ENCODE measurements at places on chromosomes 6 and 20. TPM values are rescaled to one million over a fixed set of nuclear protein-coding genes. Genes with fewer than 3 reads are reported as not detected.

The CCN6 gene
- total RNA-seq: not detected

The TUBB1 gene
- total RNA-seq: not detected

The HLA-DPB1 gene
- 2.7 TPM for total RNA-seq

DNA sequence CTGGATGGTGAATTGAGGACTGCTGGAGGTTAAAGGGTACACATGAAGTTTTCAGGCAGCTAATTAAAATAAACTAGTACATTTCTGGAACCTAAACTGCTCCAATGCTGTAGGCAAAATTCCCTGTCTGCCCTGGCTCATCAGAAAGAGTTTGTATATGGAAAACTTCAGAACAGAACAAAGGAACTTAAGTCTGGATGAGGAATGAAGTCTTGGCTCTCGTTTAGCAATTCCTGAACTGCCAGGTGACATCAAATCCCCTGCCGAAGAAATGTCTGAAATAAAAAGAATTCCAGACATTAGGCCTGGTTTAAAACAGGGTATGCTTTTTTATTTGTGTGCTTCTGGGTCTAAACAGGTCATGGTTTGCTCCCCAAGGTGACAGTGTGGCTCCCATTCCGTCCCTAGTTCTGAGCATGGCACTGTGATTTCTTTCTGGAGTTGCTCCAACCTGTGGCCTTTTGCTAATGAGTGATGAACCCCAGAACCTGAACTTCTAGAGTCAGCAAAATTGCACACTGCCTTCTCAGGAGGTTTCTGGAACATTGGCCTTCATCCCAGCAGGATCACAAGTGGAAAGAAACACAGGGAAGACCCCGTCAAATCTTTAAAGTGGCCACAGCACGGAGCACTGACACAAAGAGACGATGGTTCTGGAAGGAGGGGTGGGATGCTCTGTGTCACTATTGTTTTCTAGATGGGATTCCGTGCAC is 129.4 kb upstream of the NAA20 start:
- DNase-seq: no peak

GRCh38 chr6:21185861-21186478 is 407.6 kb upstream of the SOX4 start:
- peak; percentile 89 for DNase-seq

GRCh38 chr6:29708432-29709179 is 14.6 kb upstream of the HLA-F start:
- DNase-seq: no peak
